ENCODE measurements at places on chromosomes 12 and 14. TPM values are rescaled to one million over a fixed set of nuclear protein-coding genes. Genes with fewer than 3 reads are reported as not detected.
A peak's percentile ranks its signal among the peaks of the same experiment; 100 is the strongest.

- H3K27me3 ChIP-seq, result no peaks in the 10 kb centered on the region
- no peaks in the 10 kb centered on the region for H3K36me3 ChIP-seq
Measured at GRCh38 chr14:105496831-105497591, 6.0 kb downstream of the TEDC1 start.

- no peaks in the 10 kb centered on the region for H3K36me3 ChIP-seq
- no peak overlapping the region for H3K4me3 ChIP-seq
- peaks cover 26% of the 10 kb centered on the region for H3K27me3 ChIP-seq
- H3K4me1 ChIP-seq, result peaks cover 2% of the 10 kb centered on the region
- H3K27ac ChIP-seq, result no peak overlapping the region
Measured at GRCh38 chr14:102544046-102544746, 34.6 kb upstream of the ANKRD9 start.

The BEGAIN gene
- 5.5 TPM for total RNA-seq

DNA sequence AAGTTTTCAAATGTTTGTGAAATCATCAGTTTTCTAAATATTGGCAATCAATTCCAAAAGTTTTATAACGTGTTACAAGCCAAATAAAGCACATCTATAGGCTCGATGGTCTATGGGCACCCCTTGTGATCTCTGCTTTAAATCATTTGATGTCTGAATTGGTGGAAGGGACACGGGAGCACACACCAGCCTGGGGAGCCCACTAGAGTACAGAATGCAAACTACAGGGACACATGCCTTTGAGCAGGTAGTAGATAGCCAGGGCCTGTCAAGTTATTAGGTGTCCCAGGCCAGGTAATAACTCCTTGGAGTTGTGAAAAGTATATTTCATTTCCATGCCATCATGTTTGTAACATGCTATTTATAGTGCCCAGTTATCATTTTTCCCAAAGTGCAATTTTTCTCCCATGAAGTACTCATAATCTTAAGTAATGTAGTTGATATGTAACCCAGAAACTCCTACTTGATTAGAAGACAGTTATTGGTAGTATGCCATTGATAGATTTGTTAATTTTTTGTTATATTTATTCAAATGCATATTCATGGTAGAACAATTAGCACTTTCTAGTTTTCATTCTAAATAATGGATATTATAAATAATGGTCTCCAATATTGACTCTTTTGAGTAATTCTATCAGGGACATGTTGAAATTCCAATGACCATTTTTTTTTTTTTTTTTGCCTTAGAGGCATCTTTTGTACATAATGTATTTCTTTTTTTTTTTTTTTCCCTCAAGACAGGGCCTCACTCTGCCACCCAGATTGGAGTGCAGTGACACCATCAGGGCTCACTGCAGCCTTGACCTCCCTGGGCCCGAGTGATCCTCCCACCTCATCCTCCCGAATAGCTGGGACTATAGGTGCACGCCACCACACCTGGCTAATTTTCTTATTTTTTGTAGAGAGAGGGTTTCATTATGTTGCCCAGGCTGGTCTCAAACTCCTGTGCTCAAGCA lies 96.9 kb upstream of the FGD4 start:
- no peaks in the 10 kb centered on the region for H3K4me1 ChIP-seq
- H3K27me3 ChIP-seq, result no peaks in the 10 kb centered on the region
- no peaks in the 10 kb centered on the region for H3K36me3 ChIP-seq
- DNase-seq, result peak; percentile 34
- no peak overlapping the region for H3K4me3 ChIP-seq
